ENCODE measurements at places on chromosomes 6 and 20.
A peak's percentile ranks its signal among the peaks of the same experiment; 100 is the strongest.

DNA sequence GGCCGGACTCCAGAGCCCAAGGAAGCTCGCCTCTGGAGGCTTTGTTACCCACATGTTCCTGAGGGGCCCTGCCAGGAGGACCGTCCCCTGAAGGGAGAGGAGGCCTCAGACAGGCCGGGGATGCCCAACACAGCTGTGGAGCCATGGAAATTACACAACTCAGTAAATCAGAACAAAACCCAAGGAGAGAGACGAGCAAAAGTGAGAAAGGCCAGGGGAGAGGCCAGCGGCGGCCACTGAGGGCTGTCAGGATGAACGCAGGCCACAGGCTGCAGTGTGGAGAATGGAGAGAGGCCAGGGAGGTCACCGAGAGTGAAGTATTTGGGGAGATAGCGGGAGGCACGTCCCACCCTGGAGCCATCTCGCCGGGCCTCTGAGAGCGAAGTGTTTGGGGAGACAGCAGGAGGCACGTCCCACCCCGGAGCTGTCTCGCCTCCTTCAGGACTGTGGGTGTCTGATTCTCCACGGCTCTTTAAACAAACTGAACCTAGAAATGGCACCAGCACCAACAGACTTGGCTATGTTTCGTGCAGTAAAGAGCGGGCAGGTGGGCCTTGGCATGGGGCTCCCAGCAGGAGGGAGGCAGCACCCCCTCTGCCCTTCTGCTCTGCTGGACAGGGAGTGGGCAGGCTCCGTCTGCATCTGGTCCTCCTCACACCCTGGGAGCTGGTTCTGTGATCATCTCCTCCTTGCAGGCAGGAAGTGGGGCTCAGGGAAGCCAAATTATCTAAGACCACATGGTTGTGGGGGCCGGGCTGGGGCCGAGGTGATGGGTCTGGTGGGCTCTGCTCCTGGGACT is 91.0 kb downstream of the YTHDF1 start:
- DNase-seq: no peak

DNA sequence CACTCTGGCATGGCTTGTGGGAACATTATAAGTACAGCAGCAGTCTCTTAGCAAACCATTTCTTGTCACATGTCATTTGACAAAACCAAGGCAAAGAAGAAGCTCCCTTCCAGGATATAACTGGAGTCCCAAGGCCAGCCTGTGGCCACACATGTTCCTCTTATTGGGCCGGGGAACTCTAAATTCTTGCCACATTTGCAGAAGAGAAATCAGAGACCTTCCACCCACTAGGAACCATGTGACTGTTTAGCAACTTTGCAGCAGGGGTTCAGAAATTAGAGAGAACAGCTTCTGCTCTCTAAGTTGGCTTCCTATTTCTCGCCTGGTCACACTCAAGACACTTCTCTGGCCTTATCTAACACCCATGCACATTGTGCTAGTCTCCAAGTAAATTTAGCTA is 20.4 kb upstream of the MEP1A start:
- no peak for DNase-seq

GRCh38 chr6:946546-946945 is 253.6 kb upstream of the EXOC2 start:
- no peak for DNase-seq

DNA sequence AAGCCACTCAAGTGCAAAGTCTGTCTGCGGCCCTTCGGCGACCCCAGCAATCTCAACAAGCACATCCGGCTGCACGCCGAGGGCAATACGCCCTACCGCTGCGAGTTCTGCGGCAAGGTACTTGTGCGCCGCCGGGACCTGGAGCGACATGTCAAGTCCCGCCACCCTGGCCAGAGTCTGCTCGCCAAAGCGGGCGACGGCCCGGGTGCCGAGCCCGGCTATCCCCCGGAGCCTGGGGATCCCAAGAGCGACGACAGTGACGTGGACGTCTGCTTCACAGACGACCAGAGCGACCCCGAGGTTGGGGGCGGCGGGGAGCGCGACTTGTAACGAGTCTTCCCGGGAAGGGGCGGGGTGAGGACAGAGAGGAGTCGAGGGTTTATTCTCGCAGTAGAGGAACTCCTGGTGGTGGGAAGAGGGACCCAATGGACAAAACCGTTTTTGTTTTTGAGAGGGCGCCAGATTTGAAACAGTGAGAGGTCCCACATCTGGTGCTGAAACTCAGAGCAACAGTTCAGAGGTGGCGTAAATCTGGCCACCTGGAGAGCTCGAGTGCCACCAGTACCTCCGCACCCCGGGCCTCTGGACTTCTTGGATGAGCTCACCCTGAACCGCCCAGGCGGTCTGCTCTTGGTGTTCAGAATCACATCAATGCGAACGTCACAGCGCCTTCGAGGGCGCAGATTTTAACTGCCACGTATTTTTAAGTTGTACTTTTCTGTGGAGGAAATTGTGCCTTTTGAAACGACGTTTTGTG is 8.0 kb downstream of the PRDM13 start:
- DNase-seq: peak; percentile 58

DNA sequence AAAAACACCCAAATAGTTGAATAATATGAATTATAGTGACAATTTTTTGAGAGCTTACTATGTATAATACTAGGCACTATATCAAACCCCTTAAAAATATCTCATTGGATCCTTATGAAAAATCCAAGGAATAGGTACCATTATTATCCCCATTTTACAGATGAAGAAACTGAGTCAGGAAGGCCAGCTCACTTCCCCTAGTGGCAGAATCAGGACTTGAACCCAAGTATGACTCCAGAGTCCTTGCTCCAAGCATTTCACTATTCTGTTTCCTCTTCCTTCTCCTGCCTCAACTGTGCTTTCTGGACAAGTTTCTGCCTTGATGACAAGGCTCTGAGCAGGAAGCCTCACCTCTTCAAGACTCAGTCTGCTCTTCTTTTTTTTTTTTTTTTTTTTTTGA is 10.8 kb upstream of the PARD6B start:
- DNase-seq: no peak

DNA sequence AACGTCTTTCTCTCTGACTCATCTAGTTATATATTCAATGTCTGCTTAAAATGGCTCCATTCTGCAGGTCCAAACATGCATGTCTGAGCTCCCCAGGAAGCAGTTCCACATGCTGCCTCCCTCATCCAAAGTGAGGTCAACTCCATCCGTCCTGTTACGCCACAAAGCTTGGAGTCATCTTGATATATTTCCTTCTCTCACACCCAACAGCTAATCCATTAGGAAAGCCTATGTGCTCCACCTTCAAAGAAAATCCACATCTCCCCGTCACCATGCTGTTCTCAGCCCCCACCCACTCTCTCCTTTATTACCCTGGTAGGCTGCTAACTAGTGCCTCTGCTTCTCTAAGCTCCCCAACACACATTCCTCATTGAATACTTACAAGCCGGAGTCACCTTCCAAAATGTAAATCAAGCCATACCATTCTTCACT is 130.2 kb upstream of the SYNDIG1 start:
- no peak for DNase-seq

- no peak for DNase-seq
These were observed 475 bp upstream of the TMEM181 start for GRCh38 chr6:158559338-158559894.

DNA sequence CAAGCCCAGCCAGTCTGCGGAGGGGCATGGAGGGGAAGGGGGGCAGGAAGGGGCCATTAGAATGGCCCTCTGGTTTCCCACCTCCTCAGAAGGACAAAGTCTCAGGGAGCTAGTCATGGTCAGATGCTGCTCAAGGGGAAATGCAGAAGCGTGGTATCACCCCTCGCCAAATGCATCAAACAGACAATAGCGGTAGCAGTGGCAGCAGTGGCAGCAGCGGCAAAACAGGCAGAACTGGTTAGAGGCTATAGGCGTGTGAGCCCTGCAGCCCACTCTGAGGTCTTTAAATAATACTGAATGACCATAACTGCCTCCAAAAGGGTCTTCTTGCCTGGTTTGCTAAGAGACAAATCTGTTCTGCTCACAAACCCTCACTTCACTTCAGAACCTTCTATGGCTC is 186.7 kb downstream of the TFAP2C start:
- no peak for DNase-seq

- no peak for DNase-seq
These were observed 33.4 kb upstream of the SLC22A1 start for GRCh38 chr6:160088069-160088783.

GRCh38 chr6:147776631-147777213 is 268.2 kb downstream of the SAMD5 start:
- DNase-seq: no peak

- DNase-seq: peak; percentile 10
These were observed 25.5 kb downstream of the MRAP2 start for GRCh38 chr6:84059082-84059481.

DNA sequence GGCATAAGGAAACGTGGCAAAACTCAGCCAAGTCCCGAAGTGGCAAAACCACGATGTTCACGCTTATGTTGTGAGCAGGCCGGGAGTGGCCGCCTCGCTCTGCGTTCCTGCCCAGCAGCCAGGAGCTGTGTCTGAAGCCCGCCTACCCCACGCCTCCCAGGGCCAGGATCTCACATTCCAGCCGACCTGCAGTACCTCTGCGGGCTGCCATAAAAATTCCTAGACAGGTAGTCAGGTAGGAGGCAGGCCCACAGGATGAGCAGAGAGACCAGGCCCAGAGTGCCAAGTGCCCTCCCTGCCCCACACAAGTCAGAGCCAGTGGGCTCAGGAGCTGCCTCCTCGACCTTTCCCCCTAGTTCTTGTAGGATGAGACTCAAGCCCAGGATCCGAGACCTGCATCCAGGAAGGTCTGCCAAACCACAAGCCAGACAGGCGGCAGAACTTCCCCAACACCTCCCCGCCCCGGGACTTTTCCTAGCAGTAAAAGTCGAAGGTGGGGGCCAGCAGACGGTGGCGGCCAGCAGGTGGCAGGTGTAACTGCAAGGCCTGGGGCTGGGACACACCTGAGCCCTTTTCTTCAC is 16.7 kb downstream of the PMEPA1 start:
- DNase-seq: no peak

DNA sequence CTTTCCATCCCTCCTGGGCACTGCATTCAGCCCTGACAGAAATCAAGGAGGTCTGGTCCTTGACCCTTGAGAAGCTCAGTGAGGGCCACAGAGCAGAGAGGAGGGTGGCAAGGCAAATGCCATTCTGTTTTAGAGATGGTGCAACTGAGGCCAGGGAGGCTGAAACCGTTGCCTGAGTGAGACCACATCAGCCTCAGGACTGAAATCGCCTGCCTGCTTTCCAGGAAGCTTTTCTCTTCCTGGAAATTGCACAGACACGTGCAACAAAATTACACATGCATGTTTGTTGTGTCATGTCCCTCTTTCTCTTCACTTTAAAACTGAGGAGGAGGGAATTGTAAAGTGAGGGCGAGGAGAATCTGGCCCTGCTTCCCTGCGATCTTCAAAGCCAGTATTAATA is 113.7 kb upstream of the PDE10A start:
- no peak for DNase-seq

- no peak for DNase-seq
These were observed 87.9 kb upstream of the BMP5 start for GRCh38 chr6:55963301-55963700.

GRCh38 chr6:109034526-109034925 is 60.1 kb downstream of the SESN1 start:
- DNase-seq: no peak

DNA sequence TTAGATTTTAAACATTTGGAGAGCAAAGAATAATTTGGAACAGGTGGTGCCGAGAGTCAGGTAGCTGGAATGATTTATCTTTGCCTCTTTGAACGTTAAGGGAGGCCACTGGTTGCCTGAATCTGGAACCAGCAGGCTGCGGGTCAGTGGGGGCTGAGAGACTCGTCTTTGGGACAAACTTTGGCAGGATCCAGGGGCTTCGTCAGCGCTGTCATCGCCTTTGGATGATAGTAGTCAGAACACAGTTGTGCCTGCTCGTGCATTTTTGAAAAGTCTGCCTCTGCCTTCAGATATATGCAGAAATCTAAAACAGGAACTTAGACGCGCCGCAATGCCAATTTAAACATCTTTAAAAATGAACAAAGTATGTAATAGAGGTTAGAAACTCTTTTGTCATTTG is 5.0 kb downstream of the EYA2 start:
- no peak for DNase-seq

DNA sequence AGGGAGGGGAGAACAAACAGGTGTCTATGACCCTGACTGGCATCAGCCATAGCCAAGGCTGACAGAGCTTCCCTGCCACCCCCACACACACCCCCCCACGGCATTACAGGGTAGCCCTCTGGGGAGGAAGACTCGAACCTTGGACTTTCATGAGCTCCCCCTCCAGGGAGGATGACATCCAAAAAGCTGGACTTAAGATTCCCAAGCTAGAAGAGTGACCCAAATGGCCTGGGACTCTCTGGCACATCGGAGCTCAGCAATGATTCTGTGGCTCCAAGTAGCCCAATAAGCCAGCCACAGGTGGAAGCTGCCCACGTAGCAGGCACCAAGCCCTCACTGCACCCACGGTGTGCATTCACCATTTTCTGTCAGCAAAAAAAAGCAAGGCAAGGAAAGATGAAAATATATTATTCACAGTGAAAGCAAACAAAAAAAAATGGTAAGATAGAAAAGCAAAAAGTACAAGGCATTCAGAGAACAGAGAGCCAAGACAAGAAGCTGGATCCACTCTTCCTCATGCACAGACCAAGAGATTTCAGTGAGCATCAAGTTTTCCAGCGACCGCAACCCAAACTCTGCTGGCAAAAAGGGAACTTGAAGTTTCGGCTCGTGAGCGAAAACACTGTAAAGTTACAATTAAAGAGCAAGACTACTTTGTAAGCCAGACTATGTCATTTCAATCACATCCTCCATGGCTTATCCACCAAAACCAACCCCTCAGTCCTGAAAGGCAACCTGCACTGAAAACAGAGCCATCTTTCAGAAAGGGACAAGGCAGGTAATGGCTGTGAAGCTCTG is 10.9 kb downstream of the JAG1 start:
- DNase-seq: no peak

DNA sequence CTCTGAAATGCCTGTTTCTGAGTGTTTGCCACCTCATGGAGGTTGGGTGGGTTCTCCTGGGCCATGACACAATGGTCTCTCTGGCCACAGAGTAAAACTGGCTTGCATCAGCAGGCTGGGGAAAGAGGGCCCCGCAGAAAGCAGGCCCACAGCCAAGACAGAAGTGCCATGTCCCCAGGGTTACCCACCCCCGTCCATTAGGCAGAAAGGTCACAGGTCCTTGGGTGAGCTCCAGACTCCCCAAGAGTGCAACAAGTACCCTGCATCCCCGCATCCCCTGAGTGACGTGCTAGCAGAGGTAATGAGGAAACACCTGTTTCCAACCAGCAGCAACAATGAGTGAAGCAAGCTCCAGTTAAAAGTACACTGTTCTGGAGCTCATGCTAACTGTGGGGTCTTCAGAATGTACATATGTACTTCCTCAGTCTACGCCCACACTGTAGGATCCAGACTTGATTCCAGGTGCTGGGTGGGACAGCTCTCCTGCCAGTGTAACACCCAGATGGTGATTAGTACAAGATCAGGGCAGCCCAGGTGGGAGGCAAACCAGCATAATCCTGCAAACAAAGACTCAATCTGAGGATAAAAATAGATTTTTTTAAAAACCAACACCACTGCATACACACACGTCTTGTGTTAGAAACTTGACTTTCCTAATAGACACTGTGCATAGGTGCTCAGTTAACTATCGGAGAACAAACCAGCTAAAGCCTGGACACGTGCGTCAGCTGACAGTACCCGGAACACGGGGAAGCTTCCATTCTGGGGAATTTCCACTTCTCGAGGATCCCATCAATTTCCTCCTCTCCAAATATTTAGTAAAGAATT is 31.5 kb downstream of the RRBP1 start:
- no peak for DNase-seq

Data from NCI-H345 (cell line).